Smooth muscle cell of trachea (primary cell): ENCODE measurements at places on chromosomes 6 and 20. TPM values are rescaled to one million over a fixed set of nuclear protein-coding genes. Genes with fewer than 3 reads are reported as not detected.

CEBPB gene
- total RNA-seq, result 67.1 and 132 TPM in 2 replicates

CFB gene
- total RNA-seq, result 24.1 and 45.0 TPM in 2 replicates

CRISP3 gene
- not detected in 2 replicates for total RNA-seq

AGER gene
- total RNA-seq, result 0.44 and 0.50 TPM in 2 replicates

TREM2 gene
- 0.33 and 0.44 TPM in 2 replicates for total RNA-seq

CST2 gene
- total RNA-seq, result not detected in 2 replicates

MLN gene
- not detected in 2 replicates for total RNA-seq

INSM1 gene
- not detected in 2 replicates for total RNA-seq

RPS6KA2 gene
- total RNA-seq, result 60.4 and 122 TPM in 2 replicates

OOEP gene
- 0.29 TPM in 1 of 2 replicates, not detected in the other for total RNA-seq
